ENCODE measurements at places on chromosomes 12 and 14.
A peak's percentile ranks its signal among the peaks of the same experiment; 100 is the strongest.

- no peak for DNase-seq
Measured at GRCh38 chr12:70733385-70733784, 96.2 kb upstream of the PTPRB start.

DNA sequence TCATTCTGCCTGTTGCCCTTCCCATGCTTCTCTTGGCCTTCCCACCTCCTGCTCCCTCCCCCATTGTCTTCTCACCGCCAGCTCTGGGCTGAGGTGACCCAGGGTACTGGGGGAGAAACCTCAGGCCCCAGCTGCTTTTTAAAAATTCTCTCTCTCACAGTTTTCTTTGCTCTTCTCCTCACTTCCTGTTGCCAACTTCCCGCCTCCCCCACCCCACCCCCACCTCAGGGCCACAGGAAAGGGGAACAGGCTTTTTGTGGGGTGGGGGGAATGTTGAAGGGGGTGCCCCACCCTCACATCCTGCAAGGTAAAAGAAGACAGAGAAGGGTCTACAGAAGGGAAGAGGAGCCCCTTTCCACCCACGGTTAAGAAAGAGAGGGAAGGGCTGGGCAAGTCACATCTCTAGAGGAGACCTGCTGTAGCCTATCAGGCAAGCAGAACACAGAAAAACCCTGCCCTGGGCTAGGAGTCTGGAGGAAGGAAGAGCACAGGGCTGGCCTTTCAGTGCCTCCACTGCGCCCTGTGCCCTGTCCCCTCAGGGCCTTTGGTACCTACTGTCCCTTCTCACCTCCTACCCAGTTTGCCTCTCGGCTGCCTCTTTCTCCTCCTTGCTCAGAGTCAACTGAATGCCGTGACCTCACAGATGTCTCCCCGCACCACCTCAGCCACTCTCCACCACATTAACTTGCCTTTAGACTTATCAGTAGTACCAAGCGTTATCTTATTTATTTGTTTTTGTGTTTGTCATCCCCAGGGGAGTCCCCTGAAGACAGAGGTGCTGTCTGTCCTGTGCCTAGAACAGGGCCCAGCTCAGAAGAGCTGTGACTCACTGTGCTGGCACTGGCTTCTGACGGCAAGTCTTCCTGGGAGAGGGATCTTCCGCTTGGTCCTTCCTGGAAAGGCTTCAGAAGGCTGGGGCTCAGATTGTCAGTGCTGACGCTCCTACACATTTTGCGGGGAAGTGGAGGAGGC lies 1.7 kb downstream of the ARHGAP9 start:
- DNase-seq: no peak

DNA sequence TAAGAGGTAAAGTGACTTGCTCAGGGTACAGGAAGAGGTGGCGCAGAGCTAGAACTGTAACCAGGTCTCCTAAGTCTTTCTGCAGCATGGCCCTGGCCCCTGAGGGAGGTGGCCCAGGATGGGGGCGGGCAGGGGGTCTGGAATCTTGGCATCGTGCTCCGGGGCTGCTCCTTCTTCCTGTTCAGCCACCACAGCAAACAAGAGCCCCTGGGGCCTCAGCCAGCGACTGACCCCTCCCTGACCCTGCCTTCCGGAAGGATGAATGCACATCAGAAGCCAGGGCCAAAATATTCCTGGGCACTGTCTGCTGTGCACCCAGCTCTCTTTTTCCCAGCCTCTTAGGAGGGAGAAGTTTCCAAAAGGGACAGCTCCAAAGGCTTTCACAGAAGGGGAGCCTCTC lies 242.8 kb downstream of the DPF3 start:
- no peak for DNase-seq

DNA sequence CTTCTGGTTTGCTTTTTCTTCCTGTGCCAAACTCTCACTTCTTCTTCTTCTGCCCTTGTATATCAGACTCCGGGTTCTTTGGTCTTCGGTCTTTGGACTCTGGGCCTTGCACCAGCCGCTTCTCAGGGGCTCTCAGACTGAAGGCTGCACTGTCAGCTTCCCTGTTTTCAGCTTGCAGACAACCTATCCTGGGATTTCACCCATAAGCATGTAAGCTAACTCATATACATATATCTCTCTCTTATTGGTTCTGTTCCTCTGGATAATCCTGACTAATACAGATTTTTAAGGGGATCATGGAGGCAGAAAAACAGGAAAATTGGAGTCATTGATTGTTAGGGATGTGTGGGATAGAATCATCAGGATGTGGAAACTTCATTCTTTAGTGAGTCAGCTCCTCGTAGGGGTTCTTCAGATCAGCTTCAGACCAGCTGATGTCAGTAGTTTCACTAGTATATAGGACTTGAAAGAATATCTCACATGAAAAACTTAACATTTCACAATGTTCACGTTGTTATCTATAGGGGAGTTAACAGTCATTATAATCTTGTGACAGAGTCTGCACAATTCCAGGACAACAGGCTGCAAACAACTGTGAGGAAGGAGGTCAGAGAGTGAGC lies 102.9 kb downstream of the RASSF9 start:
- DNase-seq: no peak

DNA sequence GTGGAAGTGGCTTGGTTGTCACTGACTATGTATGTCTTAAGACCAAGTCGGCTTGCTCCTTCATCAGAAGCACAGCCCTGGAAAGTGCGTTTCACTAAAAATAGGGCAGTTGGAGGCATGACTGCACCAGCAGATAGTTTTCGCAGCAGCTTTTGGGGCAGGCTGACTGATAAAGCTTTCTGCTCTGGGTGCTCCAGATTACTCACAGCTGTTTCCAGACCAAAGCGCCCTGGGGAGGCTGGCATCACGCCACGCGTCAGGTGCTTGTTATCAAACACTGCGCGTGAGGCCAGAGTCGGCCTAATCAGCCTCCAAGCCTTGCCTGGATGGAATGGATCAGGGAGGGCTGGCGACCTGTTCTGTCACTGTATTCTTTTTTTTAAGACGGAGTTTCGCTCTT lies 13.3 kb upstream of the LRRC10 start:
- DNase-seq: no peak

DNA sequence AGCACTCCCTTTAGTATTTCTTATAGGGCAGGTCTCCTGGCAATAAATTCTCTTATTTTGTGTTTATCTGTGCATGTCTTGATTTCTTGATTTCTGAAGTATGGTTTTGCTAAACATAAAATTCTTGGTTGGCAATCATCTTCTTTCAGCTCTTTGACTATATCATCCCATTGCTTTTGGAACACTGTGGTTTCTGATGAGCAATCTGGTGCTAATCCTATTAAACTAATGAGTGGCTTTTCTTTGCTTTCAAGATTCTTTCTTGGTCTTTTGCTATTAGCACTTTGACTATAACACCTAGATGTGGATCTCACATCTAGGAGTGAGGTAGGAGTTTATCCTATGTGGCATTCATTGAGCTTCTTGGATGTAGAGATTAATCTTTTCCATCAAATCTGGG lies 120.7 kb upstream of the MED13L start:
- no peak for DNase-seq

DNA sequence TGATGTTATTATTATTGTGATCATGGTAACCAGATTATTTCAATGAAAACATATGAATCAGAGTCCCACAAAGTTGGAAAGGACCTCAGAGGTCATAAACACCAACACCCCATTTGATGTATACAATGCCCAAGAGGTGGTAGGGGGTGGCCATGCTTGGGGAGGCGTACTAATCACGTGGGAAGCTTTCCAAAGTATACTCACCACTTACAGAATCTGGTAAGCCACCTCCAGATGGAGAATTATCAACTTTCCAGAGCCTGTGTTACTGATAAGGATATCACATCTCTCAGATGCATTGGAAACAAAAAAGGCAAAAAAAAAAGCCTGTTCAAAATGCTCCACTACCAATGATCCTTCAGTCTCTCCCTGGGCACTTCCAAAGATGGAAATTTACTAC lies 8.4 kb downstream of the DAD1 start:
- DNase-seq: no peak

GRCh38 chr12:100954118-100954517 lies 159.5 kb downstream of the ANO4 start:
- DNase-seq: no peak

GRCh38 chr14:76780058-76780345 lies 18.7 kb downstream of the VASH1 start:
- DNase-seq: no peak

DNA sequence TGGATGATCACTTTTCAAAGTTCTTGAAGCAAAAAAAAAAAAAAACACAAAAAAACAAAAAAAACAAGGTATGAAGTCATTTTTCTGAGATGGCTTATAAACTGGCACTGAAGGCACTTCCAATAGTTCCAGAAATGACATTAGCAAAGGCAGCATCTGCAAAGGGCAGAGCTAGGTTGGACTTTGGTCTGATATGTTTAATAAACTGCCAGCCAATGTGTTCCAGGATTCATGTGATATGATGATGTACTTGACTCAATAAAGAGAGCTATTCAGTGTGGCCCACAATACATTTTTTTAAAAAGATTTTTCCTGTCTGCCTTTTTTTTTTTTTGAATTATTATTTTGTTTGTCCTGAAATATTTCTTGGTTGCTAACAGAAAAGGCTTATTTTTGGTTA lies 79.6 kb downstream of the VRK1 start:
- no peak for DNase-seq

- no peak for DNase-seq
Measured at GRCh38 chr12:12859690-12860089, 31.7 kb upstream of the GPRC5A start.

- no peak for DNase-seq
Measured at GRCh38 chr12:61553091-61553490, 707.1 kb upstream of the USP15 start.

- no peak for DNase-seq
Measured at GRCh38 chr14:103845327-103845726, 2.0 kb downstream of the PPP1R13B start.

GRCh38 chr12:111904446-111904975 lies 62.5 kb downstream of the MAPKAPK5 start:
- no peak for DNase-seq

- no peak for DNase-seq
Measured at GRCh38 chr12:48613321-48613720, 43.5 kb upstream of the LALBA start.

DNA sequence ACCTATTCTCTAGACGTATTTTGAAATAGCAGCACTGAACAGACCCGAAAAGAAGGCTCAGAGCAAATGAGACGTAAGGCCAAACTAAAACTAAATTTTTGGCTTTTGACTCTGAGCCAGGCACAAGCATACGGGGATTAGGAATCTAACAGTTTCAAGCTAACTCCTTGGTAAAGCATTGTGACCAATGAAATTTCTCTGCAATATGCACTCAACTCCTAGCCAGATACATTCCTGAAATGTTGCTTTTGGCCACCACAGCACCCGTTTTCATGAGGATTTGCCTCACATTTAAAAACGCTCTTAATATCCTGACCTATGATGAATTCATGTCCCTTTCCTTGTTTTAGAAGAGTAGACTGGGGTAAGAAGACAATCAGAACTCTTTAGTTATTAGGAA lies 53.1 kb upstream of the NPFF start:
- DNase-seq: peak; percentile 71
